Esophagus mucosa (tissue), 1 donor: ENCODE measurements at places on chromosomes 4 and X. TPM values are rescaled to one million over a fixed set of nuclear protein-coding genes. Genes with fewer than 3 reads are reported as not detected.

Gene TIGD4
- total RNA-seq: 0.08 TPM

Gene DKK2
- total RNA-seq: not detected

Gene PPID
- total RNA-seq: 12.0 TPM

Gene GLUD2
- total RNA-seq: 0.52 TPM

Gene GDPD2
- 0.96 TPM for total RNA-seq

- peak; percentile 69 for ATAC-seq
Observed at GRCh38 chr4:2696423-2696822, 59.7 kb downstream of the TNIP2 start.

Gene NPY1R
- 0.16 TPM for total RNA-seq

GRCh38 chr4:87863486-87863885 lies 30.7 kb downstream of the MEPE start:
- ATAC-seq: no peak

GRCh38 chr4:121822796-121823504 lies 733 bp downstream of the CCNA2 start:
- ATAC-seq: peak; percentile 25

Gene CSN3
- total RNA-seq: not detected

DNA sequence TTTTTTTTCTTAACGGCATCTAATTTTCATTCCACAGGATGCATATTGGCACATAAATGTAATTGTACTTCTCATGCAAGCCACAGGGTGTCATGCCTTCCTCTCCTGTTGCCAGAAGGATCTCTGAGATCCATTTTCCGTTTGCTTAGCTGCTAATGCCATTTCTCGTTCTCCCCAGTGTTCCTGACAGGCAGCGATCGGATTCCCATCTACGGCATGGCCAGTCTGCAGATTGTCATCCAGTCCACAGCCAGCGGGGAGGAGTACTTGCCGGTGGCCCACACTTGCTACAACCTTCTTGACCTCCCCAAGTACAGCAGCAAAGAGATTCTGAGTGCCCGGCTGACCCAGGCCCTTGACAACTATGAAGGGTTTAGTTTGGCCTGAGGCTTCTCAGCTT lies 8.9 kb upstream of the NAP1L5 start:
- ATAC-seq: no peak

GRCh38 chrX:3268829-3269228 lies 77.6 kb downstream of the MXRA5 start:
- peak; percentile 58 for ATAC-seq

Gene MSANTD1
- 0.28 TPM for total RNA-seq

Gene PALLD
- 70.1 TPM for total RNA-seq

DNA sequence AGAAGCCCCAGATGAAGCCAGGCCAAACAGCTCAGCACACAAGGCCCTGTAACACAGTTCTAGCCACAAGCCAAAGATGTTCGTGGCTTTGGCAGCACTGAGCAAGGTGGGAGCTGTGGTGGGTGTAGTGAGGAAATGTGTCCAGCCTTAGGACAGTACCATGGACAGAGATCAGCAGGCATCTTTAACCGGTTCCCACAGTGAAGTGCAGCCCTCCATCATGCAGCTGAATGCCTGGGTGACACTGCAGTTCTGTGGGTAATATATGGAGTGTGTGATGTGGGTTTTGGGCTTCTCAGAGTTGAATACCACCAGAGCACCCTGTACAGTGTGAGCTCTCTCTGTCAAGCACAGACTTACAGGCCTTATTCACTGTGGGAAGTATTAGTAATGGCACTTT lies 6.0 kb upstream of the NEXMIF start:
- no peak for ATAC-seq

DNA sequence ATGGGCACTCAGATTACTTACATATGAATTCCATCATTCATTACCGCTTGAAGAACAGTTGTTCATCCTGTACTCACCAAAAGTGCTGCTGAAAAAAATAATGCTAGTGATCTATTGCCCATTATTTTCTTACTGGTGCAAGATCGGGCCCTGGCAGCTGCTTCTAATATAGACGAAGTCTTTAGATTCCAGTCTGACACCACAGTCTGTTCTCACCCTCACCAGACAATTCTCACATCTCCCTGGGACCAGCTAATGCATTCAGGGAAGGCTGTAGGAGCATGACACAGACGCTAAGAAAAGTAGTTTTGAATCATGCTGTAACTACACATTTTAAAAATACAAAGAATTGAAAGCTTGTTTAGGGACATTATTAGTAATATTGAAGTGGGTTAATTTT lies 13.8 kb downstream of the GEMIN8 start:
- ATAC-seq: no peak

GRCh38 chrX:12245650-12246645 lies 107.7 kb downstream of the FRMPD4 start:
- ATAC-seq: no peak

Gene C1QTNF7
- 0.52 TPM for total RNA-seq

Gene SMAD1
- 34.0 TPM for total RNA-seq

Gene GPR119
- not detected for total RNA-seq

DNA sequence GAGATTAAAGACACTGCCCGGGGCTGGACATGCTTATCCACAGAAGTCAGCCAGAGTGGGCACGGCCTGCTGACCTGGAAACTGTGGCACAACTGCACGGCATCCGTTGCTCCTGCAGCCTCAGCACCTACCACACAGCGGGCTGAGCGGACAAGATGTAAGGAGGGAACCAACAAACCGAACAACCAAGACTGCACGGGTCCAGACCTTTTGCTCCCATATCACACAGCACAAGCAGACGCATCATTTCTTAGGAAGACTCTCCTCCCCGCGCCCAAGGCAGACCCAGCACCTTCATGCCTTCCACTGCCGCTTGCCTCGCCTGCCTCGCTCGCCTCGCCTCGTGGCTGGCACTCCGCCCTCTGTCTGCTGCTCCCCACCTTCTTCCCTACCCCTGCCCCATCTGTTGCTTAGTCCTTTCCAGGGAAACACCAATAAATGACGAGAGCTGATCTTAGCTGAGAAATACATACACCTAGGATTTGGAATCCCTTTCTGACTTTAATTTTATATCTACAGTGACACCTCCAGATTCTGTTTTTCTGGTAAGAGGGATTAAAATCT lies 79.0 kb downstream of the AFAP1 start:
- ATAC-seq: no peak

- ATAC-seq: no peak
Observed at GRCh38 chr4:95167805-95168204, 381.0 kb downstream of the UNC5C start.

DNA sequence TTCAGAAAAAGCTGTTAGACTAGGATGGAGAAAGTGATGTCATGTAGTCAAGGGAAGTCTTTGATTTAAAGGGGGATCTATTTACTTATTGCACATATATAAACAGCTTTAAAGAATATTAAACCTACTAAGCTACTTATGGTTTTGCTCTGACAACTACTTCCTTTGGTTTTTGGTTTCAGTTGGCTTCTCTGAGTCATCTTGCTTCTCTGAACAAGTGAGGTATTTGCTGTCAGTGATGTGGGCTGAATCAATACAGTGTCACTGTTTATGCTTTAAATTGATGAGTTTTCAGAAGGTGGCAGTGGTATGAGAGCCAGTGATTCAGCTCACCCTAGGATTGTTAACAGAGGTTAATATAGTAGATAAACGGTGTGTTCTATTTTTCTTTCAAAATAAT lies 75.1 kb downstream of the CEP44 start:
- peak; percentile 49 for ATAC-seq

DNA sequence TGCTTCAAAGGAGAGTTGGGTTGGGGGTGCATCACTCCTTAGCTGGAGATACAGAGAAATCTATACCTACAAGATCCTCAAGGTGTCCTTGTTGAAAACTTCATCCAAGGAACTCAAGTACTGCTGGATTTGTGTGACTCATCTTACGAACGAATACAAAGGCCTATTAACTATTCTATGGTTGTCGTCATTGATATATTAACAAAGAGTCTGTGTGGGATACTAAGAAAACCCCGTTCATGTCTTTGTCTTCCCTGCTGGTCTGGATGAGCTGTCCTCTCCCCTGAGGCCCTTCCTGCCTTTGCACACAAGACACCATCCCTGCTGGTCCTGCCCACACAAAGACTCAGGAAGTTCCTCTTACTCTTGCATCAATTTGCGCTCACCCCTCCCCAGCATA lies 54.9 kb upstream of the IRF2 start:
- peak; percentile 80 for ATAC-seq

DNA sequence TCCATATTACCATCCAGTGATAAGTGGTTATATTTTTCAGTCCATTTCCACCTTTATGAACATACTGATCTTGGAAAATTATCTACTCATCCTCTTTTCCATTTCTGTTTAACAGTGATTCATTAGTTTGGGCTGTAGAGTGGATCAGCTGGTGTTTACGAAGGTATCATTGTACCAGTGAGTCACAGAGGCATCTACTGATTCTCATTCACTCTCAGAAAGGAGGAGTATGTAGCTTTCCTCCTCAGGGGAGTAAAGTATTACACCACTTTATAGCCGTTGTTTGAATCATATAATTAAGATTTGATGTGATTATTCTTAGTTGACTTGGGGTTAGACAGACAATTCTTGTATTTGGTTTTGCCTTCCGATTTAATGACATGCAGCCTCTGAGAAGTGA lies 74.7 kb downstream of the GALNT7 start:
- ATAC-seq: peak; percentile 99

DNA sequence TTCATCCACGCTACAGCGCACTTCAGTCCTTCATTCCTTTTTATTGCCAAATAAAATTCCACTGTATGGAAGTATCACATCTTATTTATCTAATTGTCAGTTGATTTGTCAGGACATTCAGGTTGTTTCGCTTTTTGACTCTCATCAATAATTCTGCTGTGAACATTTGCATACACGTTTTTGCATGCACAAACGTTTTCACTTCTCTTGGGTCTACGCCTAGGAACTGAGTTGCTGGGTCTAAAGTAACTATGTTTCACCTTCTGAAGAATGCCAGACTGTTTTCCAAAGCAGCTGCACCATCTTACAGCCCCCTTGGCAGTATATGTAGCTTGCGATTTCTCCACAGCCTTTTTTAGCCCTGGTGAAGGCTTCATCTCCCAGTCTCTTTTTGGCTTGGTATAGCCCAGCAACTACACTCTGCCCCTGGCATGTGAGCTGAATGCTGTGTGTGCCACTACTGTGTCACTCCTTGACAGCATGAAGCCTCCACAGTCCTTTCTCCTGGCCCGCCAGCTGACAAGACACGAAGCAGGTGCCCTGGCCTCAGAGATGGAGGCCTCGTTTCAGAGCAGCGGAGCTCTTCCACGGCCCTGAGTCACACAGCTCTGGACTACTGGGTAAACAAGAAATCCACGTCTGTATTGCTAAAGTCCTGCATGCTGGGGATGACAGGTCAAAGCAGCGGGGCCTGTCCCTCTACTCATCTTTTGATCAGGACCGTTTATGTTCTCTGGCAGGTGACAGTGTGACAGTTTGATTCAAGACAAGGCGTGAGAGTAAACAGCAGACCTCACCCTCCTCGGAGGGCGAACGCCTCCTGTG lies 75.5 kb downstream of the NSUN7 start:
- no peak for ATAC-seq

GRCh38 chr4:48046059-48046458 lies 29.5 kb downstream of the NIPAL1 start:
- ATAC-seq: no peak

DNA sequence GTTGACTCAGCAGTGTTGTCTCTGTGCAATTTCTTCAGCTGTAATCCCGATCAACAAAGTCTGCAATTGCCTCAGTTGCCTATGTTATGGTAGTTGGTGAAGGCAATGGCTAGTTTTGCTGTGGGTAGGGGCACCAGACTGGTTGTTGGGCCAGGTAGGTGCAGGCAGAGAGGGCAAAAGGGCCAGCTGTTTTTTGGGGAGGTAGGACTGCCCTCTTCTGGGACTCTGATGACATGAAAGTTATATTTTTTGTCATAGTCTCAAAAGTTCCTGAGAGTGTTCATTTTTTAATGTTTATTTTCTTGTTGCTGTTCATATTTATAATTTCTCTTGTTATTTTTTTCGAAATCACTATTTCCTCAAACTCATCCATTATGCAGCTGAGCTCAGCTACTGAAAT lies 25.1 kb downstream of the DCAF12L2 start:
- ATAC-seq: no peak

GRCh38 chrX:150841456-150842197 lies 56.8 kb downstream of the CD99L2 start:
- ATAC-seq: no peak

- ATAC-seq: peak; percentile 58
Observed at GRCh38 chr4:145179281-145179860, 1.0 kb downstream of the OTUD4 start.

- no peak for ATAC-seq
Observed at GRCh38 chr4:125317525-125317877, 2.7 kb downstream of the FAT4 start.

Gene CNGA2
- not detected for total RNA-seq

GRCh38 chr4:21205821-21206531 lies 505.7 kb downstream of the PACRGL start:
- no peak for ATAC-seq

Gene UGT2B15
- total RNA-seq: not detected

Gene DCUN1D4
- 19.2 TPM for total RNA-seq

- ATAC-seq: peak; percentile 90
Observed at GRCh38 chr4:113645771-113646441, 115.6 kb downstream of the CAMK2D start.

GRCh38 chrX:11393949-11394654 lies 100.9 kb downstream of the AMELX start:
- no peak for ATAC-seq

Gene XAGE1A
- total RNA-seq: not detected

Gene GSX2
- not detected for total RNA-seq

GRCh38 chrX:44227991-44228390 lies 115.5 kb downstream of the EFHC2 start:
- no peak for ATAC-seq

- ATAC-seq: peak; percentile 81
Observed at GRCh38 chr4:7335344-7336066, 99.2 kb downstream of the PSAPL1 start.

GRCh38 chrX:672931-673330 lies 42.3 kb downstream of the SHOX start:
- no peak for ATAC-seq

GRCh38 chr4:76276813-76277212 lies 25.3 kb downstream of the FAM47E start:
- no peak for ATAC-seq

Gene DGKK
- not detected for total RNA-seq

Gene FAM9C
- not detected for total RNA-seq

Gene RBM41
- total RNA-seq: 10.3 TPM

DNA sequence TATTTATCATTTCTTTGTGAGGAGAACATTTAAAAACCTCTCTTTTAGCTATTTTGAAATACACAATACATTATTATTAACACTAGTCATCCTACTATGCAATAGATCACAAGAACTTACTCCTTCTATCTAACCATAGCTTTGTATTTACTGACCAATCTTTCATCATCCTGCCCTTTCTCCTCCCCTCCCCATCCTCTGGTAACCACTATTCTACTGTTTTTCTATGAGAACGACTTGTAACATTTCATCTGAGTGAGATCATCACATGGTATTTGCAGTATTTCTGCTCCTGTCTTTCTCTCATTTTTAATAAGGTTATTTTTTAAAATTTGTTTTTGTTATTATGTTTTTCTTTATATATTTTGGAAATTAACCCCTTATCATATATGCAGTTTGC lies 331.8 kb downstream of the TEX13C start:
- no peak for ATAC-seq
